ENCODE measurements at places on chromosomes 11 and 22.

DNA sequence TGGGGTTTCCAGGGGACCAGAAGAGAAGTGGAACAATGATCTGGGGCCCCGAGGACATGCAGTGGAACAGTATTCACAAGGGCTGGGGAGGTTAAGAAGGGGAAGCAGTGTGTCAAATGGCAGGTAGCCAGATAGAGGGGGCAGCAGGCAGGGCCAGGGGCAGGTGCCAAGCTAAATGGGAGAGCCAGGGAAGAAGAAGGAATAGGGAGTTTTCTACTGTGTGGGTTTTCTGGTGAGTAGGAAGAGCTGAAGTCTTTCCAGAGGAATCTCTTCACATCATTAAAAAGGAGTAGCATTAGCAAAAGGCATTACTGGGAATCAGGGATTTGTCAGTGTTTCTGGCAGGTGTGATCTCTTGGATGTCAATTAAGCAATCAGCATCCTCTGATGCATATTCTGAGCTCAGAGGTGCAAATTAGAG, 55.8 kb downstream of the IRAG1 start:
- DNase-seq, result no peak

GRCh38 chr11:79121351-79121750, 319.5 kb downstream of the TENM4 start:
- DNase-seq, result no peak

DNA sequence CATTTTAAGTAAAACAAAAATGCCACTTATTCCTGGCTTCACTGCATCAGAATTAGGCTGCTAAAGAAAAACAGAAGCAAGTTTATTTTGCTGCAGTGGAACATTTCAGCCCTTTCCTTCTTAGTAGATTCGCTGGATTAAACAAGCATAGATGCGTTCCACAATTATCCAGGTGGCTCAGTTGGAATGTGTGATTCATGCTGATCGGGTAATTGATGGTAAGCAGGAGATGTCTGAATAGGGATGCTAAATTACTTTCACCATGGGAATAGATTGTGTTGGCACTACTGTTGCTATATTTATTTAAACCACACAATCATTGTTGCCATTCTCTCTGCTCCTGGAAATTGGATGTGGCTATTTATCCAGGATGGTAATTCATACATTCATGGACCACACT, 440.1 kb upstream of the DDI1 start:
- no peak for DNase-seq

GRCh38 chr11:14127679-14128078, 165.2 kb downstream of the SPON1 start:
- DNase-seq, result no peak

- DNase-seq, result no peak
Measured at GRCh38 chr11:44923806-44924205, 26.9 kb downstream of the TP53I11 start.

DNA sequence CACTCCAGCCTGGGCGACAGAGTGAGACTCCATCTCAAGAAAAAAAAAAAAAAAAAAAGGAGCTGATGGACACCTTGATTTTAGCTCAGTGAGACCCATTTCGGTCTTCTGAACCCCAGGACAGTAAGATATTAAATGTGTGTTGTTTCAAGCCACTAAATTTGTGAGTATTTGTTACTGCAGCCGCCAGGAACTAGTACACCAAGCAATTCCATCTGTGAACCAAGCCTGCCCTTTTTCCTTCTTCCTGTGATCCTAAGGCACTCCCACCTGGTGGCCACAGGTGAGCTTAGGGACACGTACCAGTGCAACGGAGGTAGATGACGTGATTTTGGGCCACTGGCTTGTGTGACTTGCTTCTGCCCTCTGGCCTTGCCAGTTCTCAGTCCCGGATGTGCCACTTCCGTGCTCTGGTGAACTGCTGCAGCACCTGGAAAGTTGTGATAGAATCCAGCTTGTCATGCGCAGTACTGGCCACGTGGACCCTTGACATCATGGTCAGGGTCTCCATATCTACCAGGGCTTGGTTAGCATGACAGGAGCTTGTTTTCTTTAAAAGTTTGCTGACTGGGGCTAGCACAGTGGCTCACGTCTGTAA, 19.6 kb upstream of the ATXN10 start:
- no peak for DNase-seq

- no peak for DNase-seq
Measured at GRCh38 chr22:24091551-24092420, 80.7 kb downstream of the CABIN1 start.

- DNase-seq, result no peak
Measured at GRCh38 chr11:9616858-9617257, 43.4 kb downstream of the WEE1 start.

- no peak for DNase-seq
Measured at GRCh38 chr11:58562375-58562800, 13.3 kb downstream of the LPXN start.

DNA sequence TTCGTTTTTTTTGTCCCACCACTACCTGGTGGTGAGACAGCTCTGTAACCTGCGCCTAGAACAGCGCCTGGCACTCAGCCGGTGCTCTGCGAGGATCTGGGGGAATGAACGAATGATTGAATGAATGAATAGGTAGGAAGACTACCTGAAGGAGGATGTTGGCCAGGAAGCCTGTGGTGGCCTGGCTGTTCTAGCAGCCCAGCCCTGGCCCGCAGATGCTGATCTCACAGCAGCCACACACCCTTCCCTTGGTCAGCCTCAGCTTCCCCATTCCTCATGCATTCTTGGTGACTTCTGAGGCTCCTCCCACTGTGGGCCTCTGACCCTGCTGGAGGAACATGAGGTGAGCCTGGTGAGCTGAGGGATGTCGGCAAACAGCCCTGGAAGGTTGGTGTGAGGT, 3.7 kb downstream of the TRPM5 start:
- no peak for DNase-seq

- DNase-seq, result no peak
Measured at GRCh38 chr11:105827906-105828305, 194.1 kb downstream of the MSANTD4 start.

- DNase-seq, result peak; percentile 63
Measured at GRCh38 chr11:118171269-118172062, 5.0 kb downstream of the SCN2B start.

GRCh38 chr11:128311742-128312719, 275.3 kb downstream of the ETS1 start:
- no peak for DNase-seq
